Activated CD4-positive, alpha-beta T cell treated with anti-CD3 and anti-CD28 coated beads for 4 hours (primary cell): ENCODE measurements at places on chromosomes 16 and 17.
A peak's percentile ranks its signal among the peaks of the same experiment; 100 is the strongest.

DNA sequence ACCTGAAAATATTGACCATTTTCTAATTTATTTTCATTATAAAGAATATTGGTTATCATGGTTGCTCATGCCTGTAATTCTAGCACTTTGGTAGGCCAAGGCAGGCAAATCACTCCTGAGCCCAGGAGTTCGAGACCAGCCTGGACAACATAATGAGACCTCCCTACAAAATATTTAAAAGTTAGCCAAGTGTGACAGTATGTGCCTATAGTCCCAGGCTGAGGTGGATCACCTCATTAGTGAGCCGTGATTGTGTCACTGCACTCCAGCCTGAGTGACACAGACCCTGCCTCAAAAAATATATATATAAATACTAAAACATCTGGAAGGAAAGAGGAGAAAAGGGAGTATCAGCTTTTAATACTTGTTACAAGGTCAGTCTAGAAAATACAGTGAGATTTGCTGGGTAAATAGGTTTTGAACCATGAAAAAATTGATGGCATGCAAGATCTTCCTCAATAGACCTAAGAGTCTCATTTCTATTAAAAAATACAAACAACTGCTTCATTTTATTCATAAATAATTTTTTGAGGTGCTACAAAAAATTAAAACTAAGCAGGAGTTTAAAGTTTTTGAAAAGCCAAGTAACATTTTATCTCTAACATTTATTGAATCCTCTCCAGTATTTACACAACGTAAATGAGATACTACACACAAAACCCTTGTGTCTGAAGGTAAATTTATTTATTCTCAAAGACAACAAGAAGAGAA, 47.7 kb downstream of the TUBD1 start:
- DNase-seq, result no peak

DNA sequence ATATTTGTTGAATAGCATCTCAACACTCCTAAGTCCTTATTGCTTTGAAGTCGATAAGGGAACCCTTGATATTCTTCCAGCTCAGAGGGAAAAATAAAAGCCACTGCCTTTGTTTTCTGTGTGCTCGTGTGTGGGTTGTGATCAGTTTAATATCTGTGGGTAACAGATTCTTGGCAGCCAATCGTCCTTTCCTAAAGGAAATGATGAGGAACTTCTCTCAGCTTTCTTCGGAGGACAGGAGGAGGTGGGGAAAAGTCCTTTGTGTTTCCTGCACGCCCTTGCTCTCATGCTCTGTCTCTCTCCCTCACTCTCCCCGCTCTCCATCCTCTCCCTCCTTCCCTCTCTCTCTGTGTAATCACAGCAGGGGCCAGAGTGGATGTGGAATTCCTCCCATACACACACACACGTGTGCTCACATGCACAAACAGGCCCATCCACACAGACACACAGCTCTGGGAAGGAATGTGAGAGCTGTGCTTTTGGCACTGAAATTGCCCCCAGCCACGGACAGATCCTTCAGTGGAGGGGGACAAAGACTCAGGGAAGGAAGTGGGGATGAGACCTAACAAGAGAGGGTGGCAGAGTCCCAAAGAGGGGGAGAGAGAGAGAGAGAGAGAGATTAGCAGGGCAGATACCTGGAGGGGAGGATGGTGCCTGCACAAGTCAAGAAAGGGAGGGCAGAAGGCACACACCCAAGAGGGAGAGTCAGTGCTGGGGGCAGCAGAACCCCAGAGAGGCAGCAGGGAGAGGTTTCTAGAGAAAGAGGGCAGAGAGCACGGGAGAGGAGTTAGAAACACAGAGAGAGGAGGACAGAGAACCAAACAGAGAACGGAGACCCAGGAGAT, 83.5 kb upstream of the PLCG2 start:
- DNase-seq, result no peak

- no peak for DNase-seq
Observed at GRCh38 chr17:38461683-38462082, 33.4 kb downstream of the ARHGAP23 start.

- no peak for DNase-seq
Observed at GRCh38 chr16:23876256-23876896, 40.6 kb downstream of the PRKCB start.

- DNase-seq, result peak; percentile 25
Observed at GRCh38 chr17:81322271-81323082, 27.4 kb upstream of the SLC38A10 start.

- DNase-seq, result no peak
Observed at GRCh38 chr17:1762901-1763898, 1.3 kb downstream of the SERPINF1 start.

- no peak for DNase-seq
Observed at GRCh38 chr17:62714016-62714777, 86.7 kb downstream of the MRC2 start.

DNA sequence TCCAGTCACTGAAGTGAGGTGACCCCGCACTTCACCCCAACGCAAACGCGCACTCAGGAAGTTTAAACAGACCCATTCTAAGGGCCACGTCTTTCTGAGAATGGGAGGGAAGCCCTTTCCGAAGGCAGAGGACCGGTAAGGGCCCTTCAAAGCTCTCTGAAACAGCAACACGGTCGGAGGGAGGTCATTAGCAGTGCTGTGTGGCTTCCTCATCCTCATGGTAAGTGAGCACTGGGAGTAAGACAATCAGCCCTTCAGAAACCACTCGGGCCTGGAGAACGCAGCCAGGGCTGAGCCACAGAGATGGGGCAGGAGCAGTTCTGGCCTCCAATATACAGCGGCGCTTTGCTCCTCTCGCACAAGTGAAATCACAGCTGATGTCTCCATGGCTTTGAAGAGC, 23.7 kb downstream of the SRL start:
- DNase-seq, result no peak

GRCh38 chr16:68668266-68668665, 23.2 kb downstream of the CDH3 start:
- DNase-seq, result no peak

DNA sequence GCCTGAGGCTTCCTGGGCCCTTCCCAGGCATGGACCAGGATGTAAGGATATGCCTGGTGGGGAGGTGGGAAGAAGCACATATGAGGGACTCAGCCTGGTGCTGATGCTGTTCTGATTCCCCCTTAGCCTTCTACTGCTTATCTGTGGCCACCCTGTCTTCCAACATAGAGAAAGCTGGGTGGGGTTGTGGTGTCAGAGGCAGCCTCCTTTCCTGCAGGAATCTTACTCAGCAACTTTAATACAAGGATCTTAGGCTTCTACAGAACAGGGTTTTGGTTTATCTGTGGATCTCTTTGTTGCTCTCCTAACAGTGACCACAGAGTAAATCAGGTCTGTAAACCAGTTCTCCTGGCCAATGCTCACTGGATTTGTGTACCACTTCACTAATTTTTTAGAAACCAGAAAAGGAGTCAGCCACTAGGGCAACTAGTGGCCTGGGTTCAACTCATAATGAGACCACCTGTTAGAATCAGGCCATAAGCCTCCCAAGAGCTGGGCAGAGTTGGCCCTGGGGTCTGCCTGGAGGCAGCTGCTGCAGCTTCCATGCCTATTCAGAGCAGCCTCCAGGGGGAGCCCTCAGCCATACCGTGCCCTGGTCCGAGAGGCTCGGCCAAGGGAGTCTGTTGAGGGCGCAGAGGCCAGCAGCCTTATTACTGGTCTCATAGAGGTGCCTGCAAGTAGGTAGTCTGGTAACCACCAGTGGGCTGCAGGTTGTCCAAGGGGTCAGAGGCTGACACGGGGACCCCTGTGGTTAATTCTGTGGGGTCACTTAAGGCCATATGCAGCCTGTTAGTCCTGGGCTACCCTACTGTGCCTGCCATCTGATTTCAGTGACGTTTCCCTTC, 7.1 kb downstream of the HAS3 start:
- DNase-seq, result peak; percentile 42

DNA sequence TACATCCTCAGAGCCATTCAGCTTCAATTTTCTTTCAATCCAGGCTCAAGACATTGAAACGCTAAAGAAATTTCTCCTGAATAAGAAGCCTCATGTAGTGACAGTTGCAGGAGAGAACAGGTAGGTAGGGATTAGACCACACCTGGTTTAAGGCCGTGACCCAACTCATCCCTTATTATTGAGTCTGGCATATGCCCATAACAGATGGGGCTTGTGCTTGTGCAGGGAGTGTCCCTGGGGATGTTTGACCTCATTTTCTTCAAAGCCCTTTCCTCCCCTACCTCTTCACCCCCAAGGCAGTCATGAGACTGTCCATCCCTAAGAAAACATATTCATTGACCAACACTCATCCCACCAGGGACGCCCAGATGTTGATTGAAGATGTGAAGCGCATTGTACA, 24.3 kb downstream of the SUPT6H start:
- DNase-seq, result no peak

GRCh38 chr16:51328733-51329132, 177.7 kb upstream of the SALL1 start:
- no peak for DNase-seq

DNA sequence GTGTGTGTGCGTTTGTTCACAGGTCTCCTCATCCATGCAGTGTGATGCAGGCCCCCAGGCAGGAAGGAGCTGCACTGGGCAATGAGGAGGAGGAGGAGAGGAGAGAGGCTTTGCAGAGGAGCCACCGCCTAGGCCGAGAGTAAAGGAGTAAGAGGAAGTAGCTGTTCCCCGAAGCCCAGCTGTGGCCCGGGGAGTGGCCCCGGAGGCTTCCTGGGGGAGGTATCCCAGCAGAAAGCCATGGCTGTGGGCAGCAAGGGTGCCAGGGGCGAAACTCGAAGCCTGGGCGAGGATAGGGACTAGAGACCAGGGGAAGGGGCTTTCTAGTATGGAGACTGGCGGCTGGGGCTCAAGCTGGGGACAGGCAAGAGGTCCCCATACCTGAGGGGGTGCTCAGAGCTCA, 12.2 kb downstream of the C16orf95 start:
- no peak for DNase-seq

- peak; percentile 93 for DNase-seq
Observed at GRCh38 chr17:2814481-2815341, 18.5 kb downstream of the RAP1GAP2 start.

DNA sequence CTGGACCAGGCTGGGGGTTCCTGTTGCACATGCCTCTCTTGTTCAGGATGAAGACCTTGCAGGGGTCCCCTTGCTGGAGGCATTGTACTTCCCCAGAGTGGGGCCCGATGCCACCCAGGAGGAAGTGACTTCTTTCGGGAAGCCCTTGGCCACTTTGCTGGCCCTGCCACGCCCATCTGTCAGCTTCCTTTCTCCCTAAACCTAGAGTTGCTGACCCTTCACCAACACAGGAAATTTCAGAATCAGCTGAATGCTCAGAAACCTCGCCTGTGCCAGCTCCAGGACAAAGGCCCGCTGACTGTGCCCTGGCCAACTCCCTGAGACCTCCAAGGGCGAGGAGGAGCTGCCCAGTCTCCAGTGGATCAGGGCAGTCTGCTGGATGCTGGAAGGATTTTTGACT, 26.7 kb downstream of the WNT9B start:
- DNase-seq, result no peak

DNA sequence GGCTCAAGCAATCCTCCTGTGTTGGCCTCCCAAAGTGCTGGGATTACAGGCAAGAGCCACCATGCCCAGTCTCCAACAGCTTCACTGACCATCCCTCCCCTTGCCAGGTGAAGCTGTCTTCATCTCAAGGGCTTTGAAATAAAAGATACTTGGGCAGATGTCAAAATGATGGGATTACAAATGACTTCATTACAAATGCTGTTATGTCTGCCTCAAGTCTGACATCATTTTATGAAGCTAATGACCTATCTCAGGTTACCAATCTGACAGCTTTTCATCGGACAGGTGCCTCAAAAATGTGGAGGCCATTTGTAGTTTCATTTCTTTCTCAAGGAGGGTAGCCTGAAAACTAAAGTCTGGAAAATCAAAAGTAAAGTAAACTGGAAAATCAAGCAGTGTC, 323.7 kb upstream of the TBX2 start:
- DNase-seq, result no peak

- DNase-seq, result no peak
Observed at GRCh38 chr17:77280304-77281121, 139.7 kb downstream of the SEC14L1 start.

DNA sequence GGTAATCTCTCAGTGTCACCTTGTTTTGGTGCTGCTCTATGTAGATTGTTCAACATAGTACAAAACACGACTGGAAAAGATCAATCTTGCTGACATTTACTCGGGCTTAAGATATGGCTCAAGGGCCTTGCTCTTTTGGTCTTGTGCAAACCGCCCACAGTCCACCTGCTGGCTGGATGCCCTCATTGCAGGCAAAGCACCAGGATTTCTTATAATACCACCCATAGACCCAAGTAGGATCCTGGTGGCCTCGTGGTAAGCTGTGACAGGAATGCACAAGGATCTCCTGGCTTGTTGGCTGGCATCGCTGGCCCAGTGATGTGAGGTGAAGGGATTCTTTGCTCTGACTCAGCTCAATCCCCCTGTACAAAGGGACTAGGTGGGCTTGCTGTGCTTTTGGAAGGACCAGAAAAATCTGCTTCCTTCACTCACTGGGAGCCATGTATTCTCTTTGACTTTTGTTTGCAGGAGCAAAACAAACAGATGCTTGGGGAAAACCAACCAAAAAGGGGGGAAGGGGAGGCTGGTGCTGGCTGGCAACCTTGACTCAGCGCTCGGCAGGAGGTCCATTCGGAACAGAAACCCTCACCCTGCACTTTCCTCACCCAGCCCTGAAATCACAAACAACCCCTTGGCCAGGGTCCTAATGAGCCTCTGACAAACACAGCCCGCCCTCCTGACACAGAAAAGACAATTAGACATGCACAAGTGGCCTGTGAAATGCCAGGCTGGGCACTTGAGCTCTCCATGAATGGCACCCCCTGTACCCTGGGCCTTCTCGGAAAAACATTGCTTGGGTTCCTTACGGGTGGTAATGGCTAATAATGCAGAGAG, 36.6 kb upstream of the MED9 start:
- peak; percentile 79 for DNase-seq

DNA sequence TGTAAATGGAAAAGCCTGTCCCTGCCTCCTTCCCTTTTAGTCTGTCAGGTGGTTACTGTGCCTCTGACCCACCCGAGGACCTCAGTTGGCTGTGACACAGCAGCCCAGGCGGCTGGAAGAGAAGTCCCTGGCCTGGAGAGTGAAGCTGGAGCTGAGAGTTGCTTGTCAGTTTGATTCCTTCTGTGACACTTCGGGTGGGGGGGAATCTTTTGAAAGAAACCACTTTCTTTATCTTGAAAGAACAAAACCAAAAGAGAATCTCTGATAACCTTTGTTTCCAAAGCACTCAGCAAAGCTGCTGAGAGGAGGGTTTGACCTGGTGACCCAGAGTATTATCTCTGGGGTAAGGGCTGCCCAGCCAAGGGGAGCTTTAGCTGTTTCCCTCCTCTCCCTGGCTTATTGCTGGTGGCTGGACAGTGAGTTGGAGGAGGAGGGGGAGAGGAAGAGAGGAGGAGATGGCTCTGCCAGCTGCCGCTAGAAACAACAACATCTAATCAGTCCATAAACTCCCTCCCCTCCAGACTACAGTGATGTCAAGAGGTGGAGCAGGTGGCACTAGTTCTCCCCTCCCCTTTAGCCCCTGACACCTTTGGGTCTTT, 34.0 kb downstream of the YPEL2 start:
- no peak for DNase-seq

DNA sequence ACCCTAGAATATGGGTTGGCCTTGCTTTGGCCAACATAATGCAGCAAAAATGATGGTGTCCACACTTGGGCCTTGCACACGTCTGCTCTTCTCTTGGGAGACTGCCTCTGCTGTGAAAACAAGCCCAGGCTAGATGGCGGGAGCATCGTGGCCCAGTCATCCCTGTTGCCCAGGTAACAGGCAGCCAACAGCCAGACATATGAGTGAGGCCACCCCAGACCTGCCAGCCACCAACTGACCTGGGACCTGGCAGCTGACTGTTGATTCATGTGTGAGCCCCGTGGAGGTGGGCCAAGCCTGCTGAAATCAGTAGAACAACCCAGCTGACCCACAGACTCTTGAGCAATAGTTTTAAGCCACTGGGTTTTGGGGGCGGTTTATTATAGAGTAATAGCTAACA, 39.4 kb upstream of the CDH3 start:
- DNase-seq, result no peak
